Stimulated activated CD8-positive, alpha-beta memory T cell treated with anti-CD3 and anti-CD28 coated beads, Interleukin-4, amount 100 ng/mL, for 24 hours (primary cell): ENCODE measurements at places on chromosomes 4 and X.

GRCh38 chrX:154695911-154696675 lies 42.7 kb upstream of the CTAG2 start:
- no peak for DNase-seq

DNA sequence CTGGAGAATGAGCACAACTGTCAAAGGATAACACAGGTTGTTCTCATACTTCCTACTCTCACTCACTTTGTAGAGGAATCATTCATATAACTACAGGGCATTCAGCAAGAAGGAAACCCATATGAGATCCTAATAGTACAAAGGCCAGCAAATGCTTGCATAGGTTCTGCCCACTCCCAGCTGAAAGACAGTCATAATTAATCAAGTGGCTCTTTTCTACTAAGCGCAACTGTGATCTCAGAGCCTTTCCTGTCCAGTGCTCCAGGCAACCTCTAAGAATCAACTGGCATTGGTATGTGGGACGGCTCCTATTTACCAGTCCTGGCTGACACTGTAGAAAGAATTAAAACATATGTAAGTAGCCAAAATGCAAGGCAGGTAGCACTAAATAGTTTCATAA lies 18.9 kb upstream of the MND1 start:
- no peak for DNase-seq

- DNase-seq: no peak
Measured at GRCh38 chr4:155640751-155641150, 25.9 kb upstream of the GUCY1A1 start.

GRCh38 chr4:168841000-168841671 lies 168.9 kb downstream of the CBR4 start:
- DNase-seq: no peak

DNA sequence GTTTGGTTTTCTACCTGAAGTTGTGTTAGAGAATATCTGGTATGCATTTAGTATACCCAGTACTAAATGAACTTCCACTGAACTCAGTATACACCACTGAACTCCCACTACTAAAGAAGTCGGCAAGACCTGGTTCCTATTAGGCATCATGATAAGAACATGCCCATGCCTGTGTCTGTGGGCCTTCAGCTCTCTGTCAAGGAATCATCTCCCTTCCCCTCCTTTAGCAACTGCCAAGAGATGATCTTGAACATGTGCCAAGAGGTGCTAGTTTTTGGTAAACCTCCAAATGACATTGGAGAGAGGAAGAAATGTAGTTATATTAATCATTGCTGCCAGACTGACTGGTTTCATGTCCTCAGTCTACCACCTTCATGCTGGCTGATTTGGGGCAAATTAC lies 113.2 kb downstream of the ATP10D start:
- DNase-seq: no peak

GRCh38 chr4:10160281-10160856 lies 43.8 kb upstream of the WDR1 start:
- DNase-seq: no peak

GRCh38 chr4:114423582-114423981 lies 175.0 kb upstream of the UGT8 start:
- no peak for DNase-seq

DNA sequence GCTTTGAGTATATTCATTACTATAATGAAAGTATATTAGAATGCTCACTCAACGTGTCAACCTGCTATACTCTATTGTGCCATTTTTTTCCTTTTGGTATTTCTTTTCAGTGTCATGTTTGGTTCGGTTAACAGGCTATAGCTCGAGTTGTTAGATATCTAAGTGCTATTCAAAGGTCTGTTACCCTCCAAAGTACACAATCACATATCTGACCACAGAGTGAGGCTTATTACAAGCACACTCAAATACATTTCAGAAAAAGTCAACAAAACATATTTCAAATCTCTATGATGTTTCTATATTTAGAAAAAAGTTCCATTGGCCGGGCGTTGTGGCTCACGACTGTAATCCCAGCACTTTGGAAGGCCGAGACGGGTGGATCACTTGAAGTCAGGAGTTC lies 32.8 kb downstream of the WNK3 start:
- no peak for DNase-seq

DNA sequence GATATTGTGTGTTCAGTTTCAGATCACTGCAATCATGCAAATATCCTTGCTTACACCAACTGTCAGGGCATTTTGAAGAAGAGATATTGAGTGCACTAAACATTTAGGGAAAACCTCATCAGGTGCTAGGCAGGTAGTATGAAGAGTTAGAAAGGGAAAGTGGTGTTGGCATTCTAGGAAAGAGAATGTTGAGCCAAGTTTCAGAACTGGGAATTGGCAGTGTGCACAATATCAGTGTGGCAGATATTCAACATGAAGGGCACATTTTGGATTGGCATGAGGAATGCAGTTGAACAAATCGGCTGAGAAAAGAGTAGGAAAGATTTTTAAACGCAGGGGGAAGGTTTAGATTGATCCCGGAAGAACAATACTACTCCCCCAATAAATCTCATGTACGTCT lies 43.4 kb upstream of the SMAD1 start:
- DNase-seq: no peak

GRCh38 chr4:1584498-1584897 lies 99.6 kb downstream of the FAM53A start:
- no peak for DNase-seq

GRCh38 chr4:147732518-147733235 lies 789 bp downstream of the ARHGAP10 start:
- DNase-seq: no peak

GRCh38 chrX:17409566-17410290 lies 34.7 kb downstream of the NHS start:
- no peak for DNase-seq

DNA sequence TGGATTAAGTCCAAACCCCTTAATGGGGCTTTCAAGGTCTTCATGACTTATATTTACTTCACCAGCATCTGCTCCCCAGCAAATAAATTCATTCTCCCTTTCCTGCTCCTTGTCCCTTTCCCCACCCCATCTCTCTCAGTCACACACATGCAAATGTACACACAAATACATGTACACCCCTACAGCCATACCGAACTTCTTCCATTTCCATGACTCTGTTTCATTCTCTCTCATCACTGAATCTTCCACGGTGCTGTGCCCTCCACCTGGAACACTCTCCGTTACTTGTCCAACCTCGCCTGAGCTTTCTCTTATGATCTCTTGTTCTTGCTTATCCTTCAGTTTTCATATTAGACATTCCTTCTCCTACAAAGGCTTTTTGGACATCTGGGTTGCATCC lies 22.0 kb upstream of the RPA4 start:
- no peak for DNase-seq

GRCh38 chr4:83931659-83932438 lies 395.9 kb downstream of the GPAT3 start:
- no peak for DNase-seq

DNA sequence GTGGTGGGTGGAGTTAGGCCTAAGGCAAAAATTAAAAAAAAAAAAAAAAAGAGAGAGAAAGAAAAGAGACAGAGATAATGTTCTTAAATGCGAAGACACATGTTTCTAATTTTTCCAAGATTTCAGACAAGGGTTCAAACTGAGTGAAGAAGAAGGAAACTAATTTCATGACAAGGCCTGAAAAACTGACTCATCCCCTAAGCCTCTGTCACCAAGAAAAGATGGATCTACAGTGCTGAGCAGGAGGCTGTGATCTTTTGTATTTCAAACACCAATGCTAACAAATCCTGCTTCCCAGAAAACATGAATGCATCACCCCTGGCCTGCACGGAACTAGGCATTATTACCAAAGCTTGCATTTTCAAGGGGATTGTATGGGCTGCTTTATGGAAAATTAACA lies 75.3 kb downstream of the PPARGC1A start:
- no peak for DNase-seq

GRCh38 chrX:69063486-69063885 lies 101.8 kb downstream of the PJA1 start:
- DNase-seq: no peak

DNA sequence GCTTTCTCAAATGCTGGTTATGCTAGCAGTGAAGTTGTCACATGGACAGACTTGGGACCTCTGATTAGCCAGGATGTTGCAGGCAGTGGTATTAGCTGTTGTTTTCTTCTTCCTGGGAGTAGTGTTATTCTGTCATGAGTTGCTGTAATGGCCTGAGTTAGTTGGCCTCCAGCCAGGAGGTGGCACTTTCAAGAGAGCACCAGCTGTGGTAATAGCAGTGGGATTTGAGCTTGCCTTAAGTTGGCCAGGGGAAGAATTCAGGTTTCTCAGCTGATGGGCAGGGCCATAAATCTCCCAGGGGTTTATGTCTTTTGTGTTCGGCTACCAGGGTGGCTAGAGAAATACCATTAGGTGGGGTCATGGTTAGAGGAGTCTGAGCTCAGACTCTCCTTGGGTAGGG lies 132.6 kb downstream of the GLUD2 start:
- no peak for DNase-seq

DNA sequence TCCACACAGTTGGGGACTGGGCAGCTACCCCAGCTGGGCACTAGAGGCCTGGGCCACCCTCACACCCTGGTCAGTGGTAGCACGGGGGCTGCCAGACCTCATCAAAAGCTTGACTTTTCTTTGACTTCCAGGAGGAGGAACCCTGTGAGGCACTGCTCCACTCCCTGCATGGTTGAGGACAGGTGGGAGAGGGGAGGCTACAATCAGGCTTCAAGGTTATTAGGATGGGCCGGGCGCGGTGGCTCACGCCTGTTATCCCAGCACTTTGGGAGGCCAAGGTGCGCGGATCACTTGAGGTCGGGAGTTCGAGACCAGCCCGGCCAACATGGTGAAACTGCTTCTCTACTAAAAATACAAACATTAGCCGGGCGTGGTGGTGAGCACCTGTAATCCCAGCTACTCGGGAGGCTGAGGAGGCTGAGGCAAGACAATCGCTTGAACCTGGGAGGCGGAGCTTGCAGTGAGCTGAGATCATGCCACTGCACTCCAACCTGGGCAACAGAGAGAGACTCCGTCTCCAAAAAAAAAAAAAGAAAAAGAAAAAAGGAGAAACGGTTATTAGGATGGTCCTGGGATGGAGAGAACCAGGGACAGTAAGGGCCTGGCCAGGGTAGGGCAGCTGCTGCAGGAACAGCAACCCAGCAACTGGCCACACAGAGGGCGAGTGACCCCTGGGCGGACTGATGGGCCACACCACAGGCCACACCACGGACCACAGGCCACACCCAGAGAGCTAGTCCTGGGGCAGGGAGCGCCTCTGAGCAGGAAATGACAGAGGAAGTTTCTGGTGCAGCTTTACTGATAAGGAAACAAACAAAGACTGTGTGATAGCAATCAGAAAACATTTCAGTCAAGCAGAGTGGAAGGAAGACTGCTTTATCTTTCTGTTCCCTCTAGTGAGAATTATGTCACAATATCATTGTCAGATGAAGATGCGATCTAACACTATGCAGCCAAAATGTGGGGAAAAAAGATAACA lies 20.5 kb upstream of the OPN1LW start:
- DNase-seq: no peak

- DNase-seq: no peak
Measured at GRCh38 chrX:107117993-107118321, 665 bp downstream of the RBM41 start.

DNA sequence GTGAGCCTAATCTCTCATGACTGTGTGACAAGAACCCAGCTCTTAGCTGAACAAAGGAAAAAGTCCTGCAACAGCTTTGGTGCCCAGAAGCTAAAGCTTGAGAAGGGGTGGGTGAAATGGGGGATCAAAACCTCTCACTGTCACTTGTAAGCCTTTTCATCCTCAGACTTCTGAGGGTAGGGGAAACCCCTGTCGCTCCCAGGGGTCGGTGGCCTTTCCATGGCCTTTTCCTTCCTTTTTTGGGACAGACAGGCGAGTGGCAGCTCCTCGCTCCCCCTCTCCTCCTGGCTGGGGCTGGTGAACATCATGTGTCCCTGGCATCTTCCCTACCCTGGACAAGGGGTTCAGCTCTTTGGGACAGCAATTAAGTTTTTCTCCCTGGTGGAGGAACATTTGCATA lies 78.2 kb downstream of the FAM47A start:
- no peak for DNase-seq

GRCh38 chr4:8586671-8587468 lies 5.7 kb upstream of the CPZ start:
- DNase-seq: no peak

GRCh38 chr4:4423706-4424498 lies 37.0 kb downstream of the NSG1 start:
- DNase-seq: no peak

GRCh38 chrX:107677909-107678308 lies 49.6 kb downstream of the PRPS1 start:
- DNase-seq: no peak

GRCh38 chr4:54658252-54659093 lies 716 bp downstream of the KIT start:
- peak; percentile 13 for DNase-seq

- no peak for DNase-seq
Measured at GRCh38 chr4:153335665-153336064, 8.8 kb upstream of the MND1 start.

- peak; percentile 5 for DNase-seq
Measured at GRCh38 chr4:14783011-14783877, 219.0 kb upstream of the CPEB2 start.

- DNase-seq: no peak
Measured at GRCh38 chrX:112798736-112799135, 41.9 kb downstream of the AMOT start.

DNA sequence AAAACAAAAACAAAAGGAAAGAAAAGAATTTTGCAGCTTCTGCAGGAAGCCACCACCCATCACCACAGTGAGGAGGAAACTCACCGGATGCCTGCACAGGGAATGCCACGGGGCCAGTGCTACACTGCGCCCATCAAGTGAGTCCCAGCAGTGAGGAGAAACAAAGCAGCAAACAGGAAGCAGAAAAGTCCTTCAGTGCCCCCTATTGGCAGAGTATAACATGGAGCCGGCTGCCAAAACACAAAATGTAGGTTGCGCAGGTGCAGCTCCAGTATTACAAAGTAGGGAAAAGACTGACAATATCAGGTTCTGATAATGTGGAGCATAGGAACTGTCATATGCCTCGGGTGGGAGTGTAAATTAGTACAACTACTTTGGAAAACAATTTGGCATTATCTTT lies 23.3 kb upstream of the SCML2 start:
- DNase-seq: no peak

DNA sequence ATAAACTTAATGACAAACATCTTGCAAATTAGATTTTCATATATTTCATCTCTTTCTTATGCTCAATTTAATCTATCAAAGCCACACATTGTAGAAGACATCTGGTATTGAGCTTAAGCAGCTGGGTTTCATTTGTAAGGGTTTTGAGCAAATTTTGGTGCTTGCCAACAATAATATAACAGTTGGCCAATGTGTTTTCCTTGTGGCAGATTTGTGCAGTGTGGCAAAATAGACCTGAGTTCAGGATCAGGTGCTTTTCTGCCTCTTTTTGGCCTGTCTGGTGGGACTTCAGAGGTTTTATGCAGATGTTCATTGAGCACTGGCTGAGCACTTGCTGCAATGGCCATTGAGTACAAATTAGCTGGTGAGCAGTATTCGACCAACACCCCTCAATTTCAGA lies 301.9 kb downstream of the BMPR1B start:
- DNase-seq: no peak
